Iris pigment epithelial cell (primary cell): ENCODE measurements at places on chromosomes 11 and 22.

- no peak for DNase-seq
Observed at GRCh38 chr22:44366372-44367300, 53.9 kb upstream of the SHISAL1 start.

DNA sequence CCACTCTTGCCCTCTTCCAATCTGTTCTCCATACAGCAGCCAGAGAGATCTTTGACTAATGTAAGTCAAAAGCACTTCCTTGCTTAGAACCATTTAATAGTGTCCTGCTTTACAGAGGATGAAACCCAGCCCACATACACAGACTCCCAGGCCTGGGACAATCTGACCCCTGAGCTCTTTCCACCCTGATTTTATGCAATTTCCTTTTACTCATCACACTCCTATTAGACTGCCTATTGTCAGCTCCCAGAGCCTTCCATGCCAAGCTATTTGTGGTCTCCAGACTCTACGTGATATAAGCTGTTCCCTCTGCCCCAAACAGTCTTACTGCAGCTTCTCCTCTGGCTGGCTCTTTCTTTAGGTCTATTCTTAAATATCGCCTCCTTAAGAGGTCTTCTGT, 28.1 kb downstream of the ME3 start:
- peak; percentile 72 for DNase-seq

DNA sequence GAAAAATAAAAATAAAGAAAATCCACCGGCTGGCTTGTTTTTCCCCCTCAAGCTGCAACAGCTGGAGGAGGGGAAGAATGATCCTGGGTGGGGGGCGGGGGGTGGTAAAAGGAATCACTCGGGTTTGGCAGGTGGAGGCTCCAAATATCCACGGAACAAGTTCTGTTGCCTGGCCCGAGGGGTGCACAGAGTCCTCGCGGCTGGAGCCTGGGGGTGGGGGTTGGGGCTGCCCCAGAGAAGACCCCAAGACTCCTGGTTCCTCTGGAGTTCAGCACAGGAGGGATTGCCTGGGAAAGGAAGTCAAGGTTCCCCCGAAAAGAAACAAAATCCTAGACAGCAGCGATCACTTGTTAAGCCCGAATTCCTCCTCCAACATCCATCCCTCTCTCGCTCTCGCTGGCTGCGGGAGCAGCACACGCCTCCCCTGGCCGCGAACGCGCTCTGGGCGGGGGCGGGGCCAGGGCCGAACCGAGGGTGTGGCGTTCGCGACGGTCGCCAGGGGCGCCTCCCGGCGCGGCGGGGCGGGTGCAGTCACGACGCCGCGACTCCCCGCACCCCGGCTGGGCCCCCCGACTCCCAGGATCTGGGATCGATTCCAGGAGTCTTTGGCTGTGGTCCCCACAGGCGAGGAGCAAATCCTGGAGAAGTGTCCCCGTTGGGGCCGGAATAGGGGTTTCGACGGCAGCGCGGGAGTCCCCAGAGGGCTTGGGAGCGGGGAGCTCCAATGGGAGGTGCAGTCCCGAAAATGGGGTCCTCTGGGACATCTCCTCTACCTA, at the start of gene KCNA4:
TSS of gene KCNA4 (minus strand) at position 443 of the 776 bp plus-strand sequence. CDS start 4,352 bp downstream, outside the sequence.
- peak; percentile 3 for DNase-seq

DNA sequence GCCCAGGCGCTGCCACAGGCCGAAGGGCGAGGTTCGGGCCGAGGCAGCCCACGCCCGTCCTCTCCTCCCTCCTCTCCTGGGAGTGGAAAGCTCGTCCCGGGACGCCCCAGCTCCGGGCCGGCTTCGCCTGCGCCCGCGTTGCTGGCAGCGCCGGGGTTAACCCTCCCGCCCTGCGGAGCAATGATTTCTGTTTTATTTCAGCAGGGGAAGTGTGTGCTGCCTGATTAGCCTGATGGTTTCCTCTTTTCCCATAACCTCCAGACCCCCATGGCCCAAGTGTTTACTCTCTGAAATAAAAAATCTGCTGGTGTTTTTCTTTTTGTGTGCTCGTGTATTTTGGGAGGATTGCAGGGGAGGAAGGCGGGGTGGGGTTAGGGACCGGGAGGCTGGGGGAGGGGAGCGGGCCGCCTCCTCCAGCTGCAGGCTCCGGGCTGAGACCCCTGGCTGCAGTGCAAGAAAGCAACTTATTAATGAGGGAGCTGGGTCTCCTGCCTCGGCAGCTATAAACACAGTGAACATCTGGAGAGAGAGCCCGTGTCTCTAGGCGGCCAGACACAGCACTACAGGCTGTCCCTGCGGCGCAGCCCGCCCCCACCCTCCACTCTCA, 38.6 kb downstream of the ETS1 start:
- peak; percentile 36 for DNase-seq

GRCh38 chr11:119531056-119531455, 108.1 kb upstream of the THY1 start:
- no peak for DNase-seq

- no peak for DNase-seq
Observed at GRCh38 chr11:62501432-62501891, 45.1 kb downstream of the AHNAK start.

- DNase-seq, result no peak
Observed at GRCh38 chr11:16825968-16826367, 87.5 kb downstream of the C11orf58 start.

DNA sequence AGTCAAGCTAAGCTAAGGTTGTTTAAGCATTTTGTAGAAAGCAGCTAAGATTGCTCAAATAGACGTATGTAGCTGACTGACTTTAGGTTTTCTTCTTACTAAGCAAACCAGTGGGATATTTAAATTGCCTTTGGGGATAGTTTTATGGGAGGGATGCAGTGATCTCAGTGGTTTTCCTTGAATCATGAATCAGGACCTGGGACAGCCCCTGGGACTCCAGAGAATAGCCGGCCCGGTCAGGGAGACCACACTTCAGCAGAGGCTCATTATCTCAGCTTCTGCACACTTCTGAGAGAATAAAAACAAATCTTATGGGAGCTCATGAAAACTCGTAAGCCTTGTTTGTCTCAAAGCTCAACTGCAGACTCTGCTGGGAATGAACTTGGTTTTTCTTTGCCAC, at the start of gene OR9I1:
TSS of gene OR9I1 (minus strand) at position 62 of the 400 bp plus-strand sequence. CDS start 6,086 bp downstream, outside the sequence.
- no peak for DNase-seq

DNA sequence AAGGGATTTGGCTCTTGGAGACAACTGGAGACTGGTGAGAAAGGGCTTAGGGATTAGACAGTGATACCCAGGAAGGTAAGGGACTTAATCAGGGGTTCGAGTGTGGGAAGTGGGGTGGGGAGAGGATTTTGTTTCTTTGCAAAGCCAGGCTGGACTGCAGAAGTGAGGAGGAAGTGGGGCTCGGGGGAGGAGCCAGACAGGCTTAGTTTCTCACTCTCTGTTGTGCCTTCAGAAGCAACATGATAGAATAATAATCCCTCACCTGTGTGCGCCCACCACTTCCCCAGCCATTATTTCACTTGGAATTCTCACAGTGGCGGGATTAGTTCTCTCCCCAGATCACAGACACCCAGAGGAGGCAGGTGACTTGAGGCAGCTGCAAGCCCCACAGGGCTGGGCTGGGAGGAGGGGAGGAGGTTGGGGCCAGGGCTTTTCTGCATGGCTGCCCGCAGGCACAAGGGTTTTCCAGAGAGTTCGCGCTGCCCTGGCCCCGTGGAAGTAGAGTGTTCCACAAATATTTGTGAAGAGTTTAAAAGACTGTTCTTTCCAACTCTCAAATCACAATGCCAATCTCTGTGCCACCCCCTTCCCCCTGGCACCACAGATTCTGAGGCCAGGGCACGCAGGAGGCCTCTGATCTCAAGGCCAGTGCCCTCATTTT, 4.0 kb upstream of the SEC14L2 start:
- DNase-seq, result no peak

DNA sequence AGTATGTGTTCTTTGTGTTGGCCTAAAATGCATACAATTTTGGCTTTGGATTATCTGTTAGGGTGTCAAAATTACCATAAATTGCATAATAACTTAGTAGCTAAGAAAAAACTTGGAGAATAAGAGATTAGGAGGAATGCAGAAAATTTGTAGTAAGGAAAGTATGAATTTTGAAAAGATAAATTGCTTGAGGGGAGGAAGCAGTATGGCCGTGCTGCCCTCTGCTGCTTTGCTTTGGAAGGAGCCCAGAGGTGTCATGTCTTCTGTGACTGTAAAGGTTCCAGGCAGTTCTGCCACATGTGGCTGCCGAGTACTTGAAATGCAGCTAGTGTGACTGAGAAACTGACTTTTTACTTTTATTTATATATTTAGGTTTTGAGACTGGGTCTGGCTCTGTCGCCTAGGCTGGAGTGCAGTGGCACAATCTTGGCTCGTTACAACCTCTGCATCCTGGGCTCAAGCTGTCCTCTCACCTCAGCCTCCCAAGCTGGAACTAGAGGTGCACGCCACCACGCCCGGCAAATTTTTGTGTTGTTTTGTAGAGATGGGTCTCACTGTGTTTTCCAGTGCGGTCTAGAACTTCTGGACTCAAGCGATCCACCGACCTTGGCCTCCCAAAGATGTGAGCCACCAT, 1.8 kb downstream of the ADSL start:
- peak; percentile 69 for DNase-seq
